ENCODE measurements at places on chromosomes 7 and 10. TPM values are rescaled to one million over a fixed set of nuclear protein-coding genes. Genes with fewer than 3 reads are reported as not detected.

Gene PCGF5
- 6.9 TPM for total RNA-seq

Gene DPP6
- 4.7 TPM for total RNA-seq

GRCh38 chr10:50387007-50387731 is 135.9 kb upstream of the ASAH2 start:
- DNase-seq = no peak
- no peaks in the 10 kb centered on the region for H3K4me1 ChIP-seq
- H3K27me3 ChIP-seq = no peaks in the 10 kb centered on the region
- no peaks in the 10 kb centered on the region for H3K36me3 ChIP-seq
- H3K4me3 ChIP-seq = no peak overlapping the region

DNA sequence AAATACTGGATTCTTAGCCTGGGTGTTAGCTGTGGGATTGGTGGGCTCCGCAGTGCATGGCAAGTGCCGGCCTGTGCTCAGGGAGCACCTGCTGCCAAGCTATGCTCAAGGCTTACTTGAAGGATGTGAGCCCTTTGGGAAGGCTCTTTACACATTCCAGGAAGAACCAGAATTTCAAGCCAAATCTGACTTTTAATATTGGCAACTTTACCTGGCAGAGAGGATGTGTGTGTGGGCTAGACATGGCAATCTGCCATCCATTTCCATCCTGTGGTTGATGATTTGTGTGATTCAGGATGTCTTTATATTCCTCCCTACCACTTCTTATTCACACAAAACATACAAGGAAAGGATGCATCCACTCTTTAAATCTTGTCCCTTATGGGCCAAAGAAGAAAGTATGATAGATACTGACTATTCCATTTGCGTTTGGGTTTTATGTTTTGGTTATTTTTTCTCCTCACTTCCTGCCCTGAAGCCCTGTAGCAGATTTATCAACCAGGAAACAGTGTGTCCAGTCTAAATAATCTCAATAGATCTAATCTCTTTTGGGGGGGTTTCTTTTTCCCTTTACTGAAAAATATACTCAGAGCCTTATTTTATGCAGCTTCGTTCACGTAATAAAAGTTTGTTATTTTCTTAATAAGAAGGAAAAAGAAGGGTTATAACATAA is 247.1 kb downstream of the COBL start:
- H3K4me1 ChIP-seq = peaks cover 2% of the 10 kb centered on the region
- no peak overlapping the region for H3K4me3 ChIP-seq
- H3K27me3 ChIP-seq = no peaks in the 10 kb centered on the region

All from H9 (cell line).